ENCODE measurements at places on chromosomes 1 and 21.

DNA sequence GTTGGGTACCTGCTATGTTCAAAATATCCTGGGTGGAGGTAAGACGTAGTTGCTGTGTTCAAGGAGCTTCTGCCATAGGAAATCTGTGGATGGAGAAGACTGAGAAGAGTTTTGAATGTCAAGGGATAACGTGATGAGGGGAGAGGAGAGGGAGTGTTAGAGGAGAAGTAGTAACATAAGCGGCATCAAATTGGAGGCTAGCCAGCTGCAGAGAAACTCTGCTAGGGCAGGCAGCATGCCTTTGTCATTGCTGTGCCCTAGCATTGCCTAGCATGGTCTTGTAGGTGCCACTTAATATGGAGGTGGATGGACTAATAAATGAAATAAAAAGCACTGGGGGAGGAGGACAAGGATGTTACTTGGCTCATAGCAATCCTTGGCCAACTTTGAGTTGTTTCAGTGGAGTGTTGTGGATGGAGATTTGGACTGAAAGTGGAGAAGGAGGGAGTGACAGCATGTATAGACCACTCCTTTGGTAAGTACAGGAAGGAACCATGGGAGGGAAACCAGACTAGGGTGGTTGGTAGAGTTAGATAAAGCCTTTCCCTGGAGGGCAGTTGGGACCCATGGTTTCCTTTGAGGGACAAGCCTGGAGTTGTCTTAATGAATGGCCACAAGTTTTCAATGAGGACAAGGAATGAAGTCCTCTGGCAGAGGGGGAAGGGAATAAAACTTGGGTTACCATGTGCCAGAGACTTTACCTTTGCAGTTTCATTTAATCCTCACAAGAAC, 6.3 kb downstream of the VANGL1 start:
- no peak for DNase-seq

GRCh38 chr1:90488451-90488850, 228.7 kb downstream of the BARHL2 start:
- no peak for DNase-seq

- no peak for DNase-seq
Observed at GRCh38 chr21:39568361-39568760, 44.4 kb upstream of the B3GALT5 start.

GRCh38 chr21:43986544-43987451, 25.3 kb upstream of the TRAPPC10 start:
- no peak for DNase-seq

DNA sequence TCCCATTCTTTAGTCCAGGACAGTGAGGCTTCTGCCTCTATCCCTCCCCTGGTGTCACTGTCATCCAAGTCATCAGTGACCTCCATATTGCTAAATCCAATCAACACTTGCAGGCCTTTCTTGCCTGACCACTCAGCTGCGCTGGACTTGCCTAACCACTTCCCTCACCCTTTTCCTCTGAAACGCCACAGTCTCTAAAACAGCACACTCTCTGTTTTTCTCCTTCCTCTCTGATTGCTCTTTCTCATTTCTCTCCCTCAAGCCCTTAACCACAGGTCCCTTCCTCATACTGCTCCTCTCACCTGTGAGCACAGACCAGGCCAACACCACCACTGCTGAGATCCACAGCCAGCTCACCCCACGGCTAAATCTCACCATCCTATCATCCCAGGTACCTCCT, 17.5 kb downstream of the TAL1 start:
- DNase-seq, result no peak

DNA sequence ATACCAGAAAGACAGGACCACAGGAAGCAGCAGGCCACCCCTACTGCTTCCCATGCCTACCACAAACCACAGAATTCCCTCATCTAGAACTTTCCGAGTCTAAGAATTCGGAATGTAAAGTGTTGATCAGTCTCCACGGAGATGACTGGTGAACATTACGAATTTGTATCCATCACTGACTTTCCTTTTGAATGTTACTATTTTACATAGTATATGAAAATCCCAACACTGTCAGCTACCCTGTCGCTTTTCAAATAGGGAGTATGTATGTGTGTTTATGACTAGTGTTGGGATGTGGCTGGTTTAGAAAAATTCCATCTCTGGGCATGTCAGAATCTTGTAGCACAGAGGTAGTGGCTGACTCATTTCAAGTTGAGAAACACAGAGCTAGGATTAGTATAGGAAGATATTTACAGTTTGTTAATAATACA, 118.2 kb downstream of the COQ8A start:
- DNase-seq, result no peak

DNA sequence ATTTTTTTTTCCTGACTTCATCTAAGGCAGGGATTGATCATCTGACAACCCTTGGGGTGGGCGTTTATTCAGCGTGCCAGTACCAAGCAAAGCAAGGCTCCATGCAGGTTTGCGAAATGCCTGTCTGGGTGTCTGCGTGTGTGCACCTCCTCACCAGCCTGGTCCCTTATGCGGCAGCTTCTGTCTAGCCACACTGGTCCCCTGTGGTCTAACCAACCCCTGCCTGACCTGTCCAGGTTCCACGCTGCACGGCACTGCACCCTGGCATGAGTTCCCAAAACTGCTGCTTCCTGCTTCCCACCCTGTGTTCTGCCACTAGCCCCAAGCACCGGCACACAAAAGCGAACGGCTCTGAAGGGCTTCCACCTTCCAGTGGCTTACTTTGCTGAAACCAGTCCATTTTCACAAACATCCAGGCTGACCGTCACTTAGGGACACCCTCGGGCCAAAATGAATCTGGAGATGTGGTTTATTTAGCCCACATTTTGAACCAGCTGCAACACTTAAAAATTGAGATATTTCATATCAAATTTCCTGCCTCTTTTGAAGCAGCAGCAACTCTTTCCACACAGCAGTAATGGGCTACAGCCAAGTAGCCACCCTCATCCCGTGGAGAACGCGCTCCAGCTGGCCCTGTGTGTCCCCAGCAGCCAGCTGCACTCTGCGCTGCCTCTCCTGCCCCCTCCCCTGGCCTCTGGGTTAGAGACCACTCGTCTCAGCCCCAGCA, 55.7 kb downstream of the HLCS start:
- no peak for DNase-seq

- no peak for DNase-seq
Observed at GRCh38 chr1:101128211-101128727, 102.7 kb upstream of the DPH5 start.

GRCh38 chr1:63848733-63849132, 74.9 kb downstream of the ROR1 start:
- no peak for DNase-seq

DNA sequence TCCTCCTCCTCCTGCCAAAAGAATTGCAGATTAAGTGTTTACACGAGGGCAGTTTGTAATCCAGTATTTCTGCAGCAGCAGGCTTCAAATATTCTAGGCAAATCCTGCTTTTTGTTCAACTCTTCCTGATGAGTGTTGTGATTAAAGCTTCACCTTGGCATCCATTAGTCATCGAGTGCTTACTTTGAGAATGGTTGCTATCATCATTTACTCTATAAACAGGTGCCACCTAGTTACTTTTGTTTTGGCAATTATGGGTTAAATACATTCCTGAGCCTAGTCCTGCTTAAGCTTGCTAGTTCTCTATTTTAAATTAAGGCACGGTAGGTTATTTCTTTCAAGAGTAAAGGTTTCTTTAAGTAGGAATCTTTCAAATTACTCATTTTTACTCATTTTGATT, 20.3 kb downstream of the PDC start:
- no peak for DNase-seq

DNA sequence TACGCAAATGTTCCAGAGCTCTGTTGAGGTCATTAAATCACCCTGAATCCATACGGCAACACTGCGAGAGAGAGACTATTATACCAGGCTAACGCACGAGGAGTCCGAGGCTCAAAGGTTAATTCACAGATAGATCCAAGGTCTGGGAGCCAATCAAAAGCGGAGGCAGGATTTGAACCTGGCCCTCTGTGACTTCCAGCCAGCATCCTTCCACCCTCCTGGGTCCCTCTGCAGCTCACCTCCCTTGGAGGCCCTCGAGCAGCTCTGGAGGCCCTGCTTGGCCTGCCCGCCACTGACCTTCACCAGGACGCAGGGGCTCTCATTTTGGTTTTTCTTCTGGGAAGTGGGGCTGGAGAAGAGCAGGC, 42.1 kb downstream of the KIAA1614 start:
- no peak for DNase-seq

GRCh38 chr1:158932171-158932570, 819 bp downstream of the PYHIN1 start:
- DNase-seq, result no peak

- DNase-seq, result no peak
Observed at GRCh38 chr21:39000496-39000895, 182.8 kb downstream of the PSMG1 start.

- DNase-seq, result no peak
Observed at GRCh38 chr1:206463137-206463536, 7.1 kb upstream of the IKBKE start.

Data from stimulated activated CD4-positive, alpha-beta T cell treated with anti-CD3 and anti-CD28 coated beads, Interleukin-2, amount 100 ng/mL, for 4 hours (primary cell).